ENCODE measurements at places on chromosomes 1 and 21. TPM values are rescaled to one million over a fixed set of nuclear protein-coding genes. Genes with fewer than 3 reads are reported as not detected.

Gene LEFTY2
- not detected for polyA plus RNA-seq

Gene OR2AJ1
- not detected for polyA plus RNA-seq

Gene CBS
- polyA plus RNA-seq: 1.7 TPM

DNA sequence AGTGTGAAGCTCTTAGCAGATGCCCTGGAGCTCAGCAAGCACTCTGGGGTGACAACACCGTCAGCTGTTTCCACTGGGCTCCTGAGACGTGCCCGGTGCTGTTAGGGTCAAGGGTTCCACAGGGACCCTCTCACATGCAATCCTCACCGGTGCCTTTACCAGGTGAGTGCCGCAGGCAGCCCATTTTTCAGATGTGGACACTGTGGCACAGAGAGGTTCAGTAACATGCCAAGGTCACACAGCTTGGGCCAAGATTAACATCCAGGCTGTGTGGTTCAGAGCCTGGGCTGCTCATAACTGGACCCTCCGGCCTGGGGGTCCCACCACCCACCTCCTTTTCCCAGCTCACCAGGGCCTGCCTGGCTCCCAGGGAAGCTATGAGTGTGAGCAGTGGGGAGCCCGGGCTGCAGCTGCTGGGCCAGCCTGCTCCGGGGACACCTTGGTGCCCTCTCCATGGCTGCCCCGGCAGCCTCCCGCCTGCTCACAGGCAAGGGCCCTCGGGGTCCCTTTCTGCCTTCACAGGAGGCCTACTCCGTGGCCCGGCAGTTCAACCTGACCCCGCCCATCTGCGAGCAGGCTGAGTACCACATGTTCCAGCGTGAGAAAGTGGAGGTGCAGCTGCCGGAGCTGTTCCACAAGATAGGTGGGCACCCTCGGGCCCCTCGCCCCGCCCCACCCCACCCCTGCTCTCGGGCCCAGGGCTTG, 49.3 kb downstream of the KCNAB2 start:
- no peak for DNase-seq

Gene HTR6
- 0.79 TPM for polyA plus RNA-seq

- no peak for DNase-seq
Measured at GRCh38 chr1:40078512-40079333, 18.3 kb downstream of the PPT1 start.

- no peak for DNase-seq
Measured at GRCh38 chr1:66292944-66293343, 241.0 kb upstream of the SGIP1 start.

DNA sequence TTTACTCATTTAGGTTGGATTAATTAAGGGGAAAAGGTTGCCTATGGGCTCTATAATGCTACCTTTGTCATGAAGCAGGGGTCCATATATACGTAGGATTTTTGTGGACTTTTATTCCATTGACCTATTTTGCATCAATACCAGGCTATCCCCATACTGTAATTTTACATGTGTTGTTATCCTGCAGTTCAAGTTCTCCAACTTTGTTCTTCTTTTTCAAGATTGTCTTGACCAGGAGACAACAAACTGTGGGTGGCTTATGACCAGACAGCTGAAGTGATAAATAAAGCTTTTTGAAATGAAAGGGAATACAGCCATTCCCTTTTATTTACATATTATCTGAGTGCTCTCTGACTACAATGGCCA, 345.7 kb downstream of the BARHL2 start:
- no peak for DNase-seq

- DNase-seq: no peak
Measured at GRCh38 chr1:170624146-170624545, 39.8 kb upstream of the PRRX1 start.

GRCh38 chr1:154093699-154094098, 61.2 kb downstream of the NUP210L start:
- DNase-seq: no peak

- DNase-seq: no peak
Measured at GRCh38 chr1:206729050-206729449, 41.5 kb upstream of the IL19 start.

Gene RGSL1
- polyA plus RNA-seq: not detected

Gene FASLG
- polyA plus RNA-seq: 0.08 TPM

DNA sequence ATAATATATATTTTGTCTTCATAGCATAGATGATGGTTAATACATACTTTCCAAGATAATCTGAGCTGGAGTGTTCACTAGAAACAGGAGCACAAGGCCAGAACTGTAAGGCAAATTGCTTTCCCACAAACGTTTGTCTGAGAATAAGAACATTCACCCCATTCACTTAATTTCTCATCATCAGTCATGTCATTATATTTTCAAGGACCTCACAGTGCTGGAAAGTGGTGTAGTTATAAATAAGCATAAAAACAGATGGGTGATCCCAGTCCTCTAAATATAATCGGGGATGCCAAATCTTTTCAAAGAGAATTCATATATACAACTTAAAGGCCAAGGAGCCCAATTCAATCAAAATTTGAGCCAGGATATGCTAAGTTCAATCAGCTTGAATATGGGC, 8.4 kb downstream of the PRRX1 start:
- no peak for DNase-seq

- no peak for DNase-seq
Measured at GRCh38 chr1:168980180-168980579, 126.3 kb upstream of the ATP1B1 start.

GRCh38 chr1:81463936-81464837, 336.5 kb upstream of the ADGRL2 start:
- no peak for DNase-seq

- no peak for DNase-seq
Measured at GRCh38 chr1:156165083-156165482, 11.7 kb downstream of the SEMA4A start.

DNA sequence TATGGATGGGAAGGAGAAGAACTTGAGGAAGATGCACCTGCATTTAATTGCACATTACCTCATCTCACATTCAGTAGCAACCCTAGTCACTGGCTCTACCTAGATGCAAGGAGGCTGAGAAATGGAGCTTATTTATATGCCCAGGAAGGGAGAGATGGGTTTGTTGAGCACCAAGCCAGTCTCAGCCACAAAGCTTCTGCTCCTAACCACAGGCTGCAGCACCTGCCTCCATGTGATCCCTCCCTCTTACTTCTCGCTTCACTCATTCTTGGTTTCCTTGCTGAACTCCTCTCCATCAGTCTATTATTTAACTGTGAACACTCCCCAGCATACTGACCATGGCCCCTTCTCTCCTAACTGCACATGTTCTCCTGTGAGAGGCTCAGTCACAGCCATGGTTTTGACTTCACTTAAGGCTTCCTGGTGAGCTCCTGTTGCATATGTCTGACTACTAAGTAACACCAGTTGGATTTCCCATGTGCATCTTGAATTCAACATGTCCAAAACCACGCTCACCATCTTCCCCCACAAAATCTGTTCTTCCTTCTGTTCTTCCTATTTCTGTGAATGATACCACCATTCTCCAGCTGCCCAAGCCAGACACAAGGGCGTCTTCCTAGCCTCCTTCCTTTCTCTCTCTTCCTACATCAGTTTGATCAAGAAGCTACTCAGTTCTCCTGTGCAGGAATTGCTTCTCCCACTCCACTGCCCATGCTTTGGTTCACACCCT, 139.8 kb downstream of the AK5 start:
- DNase-seq: no peak

GRCh38 chr1:185973645-185974044, 239.5 kb downstream of the HMCN1 start:
- no peak for DNase-seq

DNA sequence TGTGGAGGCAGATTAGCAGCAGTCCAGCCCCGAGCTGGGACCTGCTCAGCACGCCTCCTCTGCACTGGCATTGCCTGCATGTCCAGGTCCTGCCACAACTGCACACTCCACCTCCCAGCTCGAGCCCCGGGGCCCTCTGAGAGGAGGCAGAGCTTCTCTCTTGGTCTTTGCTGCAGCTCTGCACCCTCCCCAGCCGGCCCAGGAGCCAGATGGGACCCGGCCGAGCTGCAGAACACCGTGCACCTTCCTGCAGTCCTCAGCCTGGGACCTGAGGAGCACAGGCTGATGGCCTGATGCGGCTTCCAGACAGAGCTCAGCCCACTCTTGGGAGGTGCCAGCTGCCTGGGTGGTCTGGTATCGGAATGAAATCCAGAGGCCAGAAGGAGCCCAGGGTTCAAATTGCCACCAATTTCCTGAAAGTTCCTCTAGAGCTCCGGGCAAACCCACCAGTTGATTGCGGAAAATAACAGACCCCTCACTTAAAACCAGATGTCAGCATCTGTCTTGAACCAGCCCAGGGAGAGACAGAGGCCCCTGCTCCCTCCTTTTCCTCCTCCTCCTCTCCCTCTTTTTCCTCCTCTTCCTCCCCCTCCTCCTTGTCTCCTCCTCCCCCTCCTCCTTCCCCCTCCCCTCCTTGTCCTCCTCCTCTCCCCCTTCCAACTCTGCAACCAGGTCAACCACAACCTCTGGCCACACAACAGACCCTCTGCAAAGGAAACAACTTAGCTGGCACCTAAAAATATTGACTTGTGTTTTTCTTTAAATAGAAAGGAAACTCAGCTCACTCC, 10.6 kb upstream of the SPSB1 start:
- no peak for DNase-seq

- no peak for DNase-seq
Measured at GRCh38 chr1:202201971-202202370, 8.4 kb downstream of the LGR6 start.

Gene STUM
- not detected for polyA plus RNA-seq

Gene NTNG1
- 0.56 TPM for polyA plus RNA-seq

GRCh38 chr1:210792250-210793102, 341.5 kb downstream of the KCNH1 start:
- no peak for DNase-seq

- DNase-seq: no peak
Measured at GRCh38 chr1:200624679-200625335, 4.3 kb upstream of the KIF14 start.

GRCh38 chr1:201360486-201360885, 17.0 kb downstream of the TNNT2 start:
- DNase-seq: no peak

DNA sequence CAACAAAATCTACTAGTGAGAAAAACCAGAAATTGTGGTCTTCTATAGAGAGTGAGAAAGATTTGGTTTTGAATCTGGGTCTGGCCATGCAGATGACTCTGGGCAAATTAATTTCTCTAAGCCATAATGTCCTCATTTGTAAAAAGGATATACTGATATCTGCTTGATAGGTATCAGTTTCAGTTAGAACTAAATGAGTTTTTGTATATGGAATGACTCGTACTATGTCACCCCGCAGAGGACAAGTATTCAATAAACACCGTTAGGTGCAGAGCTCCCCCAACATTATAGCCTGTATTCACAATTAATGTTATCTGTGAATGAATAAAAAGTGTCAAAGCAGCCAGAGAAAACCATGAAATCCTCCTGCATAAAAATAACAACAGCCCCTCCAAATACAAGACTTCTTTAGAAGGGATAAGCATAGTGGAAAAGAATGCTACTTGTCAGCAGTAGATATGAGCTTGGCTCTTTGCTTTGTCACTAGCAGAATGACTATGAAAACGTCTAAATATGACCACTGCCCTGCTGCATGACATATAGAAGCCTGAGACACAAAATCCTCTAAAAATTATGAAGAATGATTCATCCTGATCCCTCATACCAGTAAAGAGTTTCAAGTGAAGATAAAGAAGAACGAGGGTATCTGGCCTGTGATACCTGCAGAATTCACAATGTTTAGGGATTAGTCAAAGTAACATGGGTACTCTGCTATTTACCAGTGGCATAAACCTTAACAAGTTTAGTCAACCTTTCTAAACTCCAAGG, 17.8 kb downstream of the SCAF4 start:
- no peak for DNase-seq

- no peak for DNase-seq
Measured at GRCh38 chr1:203316626-203317093, 11.3 kb downstream of the BTG2 start.

Gene MCOLN3
- polyA plus RNA-seq: 2.7 TPM

Gene ERI3
- polyA plus RNA-seq: 90.4 TPM

Gene CFHR4
- polyA plus RNA-seq: not detected

- DNase-seq: no peak
Measured at GRCh38 chr1:53968125-53968513, 22.0 kb downstream of the LRRC42 start.

GRCh38 chr1:205088341-205088740, 4.1 kb upstream of the TMEM81 start:
- no peak for DNase-seq

DNA sequence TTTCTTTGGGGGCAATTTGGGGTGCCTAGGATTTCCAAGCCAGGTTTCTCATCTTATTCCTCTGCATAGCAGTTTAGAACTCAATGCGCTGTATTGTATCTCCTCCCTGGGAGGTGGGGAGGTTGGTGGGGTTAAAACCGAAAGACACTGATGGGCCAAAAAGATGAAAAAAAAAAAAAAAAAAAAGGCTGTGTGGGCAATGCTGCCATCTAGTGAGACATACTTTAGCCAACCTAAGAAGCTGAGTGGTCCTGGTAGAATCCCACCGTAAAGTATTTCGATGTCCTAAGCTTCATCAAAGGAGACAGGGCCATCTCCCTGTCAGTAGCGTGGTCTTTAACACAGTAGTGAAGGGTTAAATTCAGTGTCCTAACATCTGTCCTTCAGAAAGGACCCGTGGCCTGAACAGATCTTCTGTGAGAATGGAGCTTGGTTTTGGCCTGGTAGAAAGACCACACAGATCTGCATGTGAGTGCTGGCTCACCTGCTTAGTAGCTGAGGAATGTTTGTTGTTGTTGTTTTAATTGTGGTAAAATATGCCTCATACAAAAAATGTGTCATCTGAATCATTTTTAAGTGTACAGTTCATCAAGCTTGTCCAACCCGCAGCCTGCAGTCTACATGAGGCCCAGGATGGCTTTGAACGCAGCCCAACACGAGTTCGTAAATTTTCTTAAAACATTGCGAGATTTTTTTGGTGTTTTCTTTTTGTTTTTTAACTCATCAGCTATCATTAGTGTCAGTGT, 226.2 kb downstream of the KIF26B start:
- no peak for DNase-seq

DNA sequence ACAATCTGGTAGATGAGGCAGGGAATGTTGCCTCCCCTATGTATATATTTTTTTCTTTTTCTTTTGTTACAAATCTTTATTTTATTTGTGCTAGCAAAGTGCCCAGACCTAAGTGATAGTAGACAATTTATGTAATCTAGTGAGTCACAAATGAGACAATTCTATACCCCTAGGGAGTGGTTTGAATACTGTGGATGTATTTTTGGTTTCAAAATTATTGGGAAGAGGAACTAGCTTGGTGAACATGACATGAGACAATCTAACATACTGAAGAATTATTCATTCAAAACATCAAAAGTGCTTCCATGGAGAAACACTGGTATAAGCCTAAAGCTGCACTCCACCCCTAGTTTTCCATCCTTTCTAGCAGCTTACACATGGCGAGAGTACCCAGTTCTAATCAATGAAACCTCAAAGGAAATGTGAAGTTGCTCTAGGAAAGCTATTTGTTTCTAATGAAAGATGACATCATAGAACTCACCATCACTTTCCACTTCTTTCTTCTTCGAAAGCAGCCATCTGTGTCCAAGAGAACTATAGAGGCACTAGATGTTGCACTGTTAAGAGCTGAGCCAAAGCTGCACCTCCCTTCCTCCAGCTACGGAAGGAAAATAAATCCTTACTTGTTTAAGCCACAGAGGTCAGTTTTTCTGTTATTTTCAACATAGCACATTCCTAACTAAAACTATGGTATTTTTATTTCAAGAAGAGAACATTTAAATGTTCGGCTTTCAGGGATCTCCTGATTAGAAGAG, 764.6 kb downstream of the LTN1 start:
- DNase-seq: no peak

GRCh38 chr1:61921435-61921834, 179.2 kb downstream of the PATJ start:
- DNase-seq: no peak

Gene RNU1-3
- 4.3 TPM for polyA plus RNA-seq

Gene EVI5
- polyA plus RNA-seq: 1.3 TPM
